ENCODE measurements at places on chromosomes 2 and 18.

- DNase-seq = no peak
Observed at GRCh38 chr2:235866373-235866772, 301.8 kb downstream of the GBX2 start.

DNA sequence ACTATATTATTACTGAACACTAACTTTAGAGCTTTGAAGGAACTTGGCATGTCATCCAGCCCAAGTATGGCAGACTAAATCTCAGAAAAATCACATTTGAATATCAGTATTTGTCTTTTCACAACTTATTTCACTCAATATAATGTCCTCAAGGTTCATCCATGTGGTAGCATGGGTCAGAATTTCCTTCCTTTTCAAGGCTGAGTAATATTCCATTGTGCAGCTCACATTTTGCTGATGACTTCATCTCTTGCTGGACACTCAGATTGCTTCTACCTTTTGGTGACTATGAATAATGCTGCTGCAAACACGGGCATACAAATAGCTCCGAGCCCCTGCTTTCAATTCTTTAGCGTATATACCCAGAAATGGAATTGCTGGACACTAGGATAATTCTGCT is 46.7 kb downstream of the RPL31 start:
- no peak for DNase-seq

DNA sequence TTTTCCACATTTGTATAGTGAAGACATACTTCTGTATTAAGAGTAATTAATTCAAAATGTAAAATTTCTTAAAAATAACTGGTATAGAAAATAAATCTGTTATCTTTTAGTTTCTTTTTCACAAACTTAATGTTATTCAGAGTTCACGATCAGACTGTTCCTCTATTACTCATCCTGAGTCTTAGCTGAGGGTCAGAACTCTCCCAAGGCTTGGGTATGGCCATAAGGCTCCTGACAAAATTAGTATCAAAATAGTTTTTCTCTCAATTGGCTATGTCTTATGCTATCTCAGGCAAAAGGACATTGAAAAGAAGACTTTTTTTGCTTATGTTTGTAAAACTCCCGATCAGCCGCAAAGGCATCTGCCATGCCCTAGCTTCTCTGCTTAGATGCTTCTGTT is 56.1 kb upstream of the NAB1 start:
- no peak for DNase-seq

DNA sequence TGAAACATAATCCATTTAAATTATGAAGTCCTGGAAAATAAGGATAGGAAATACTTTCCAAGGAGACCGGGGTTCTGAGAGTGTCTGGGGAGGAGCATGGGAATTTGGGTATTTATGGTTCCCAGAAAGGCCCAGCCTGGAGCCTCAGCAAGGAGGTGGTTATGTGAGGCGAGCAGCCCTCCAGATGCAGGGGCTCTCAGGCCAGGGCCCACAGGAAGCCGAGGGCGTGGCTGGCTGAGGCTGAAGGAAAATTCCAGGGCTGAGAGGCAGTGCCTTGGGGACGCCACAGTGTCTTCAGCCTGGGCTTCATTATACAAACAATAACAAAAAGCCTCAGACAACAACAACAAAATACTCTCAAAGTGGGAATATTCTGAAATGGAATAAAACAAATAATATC is 86.9 kb upstream of the SERPINE2 start:
- DNase-seq = no peak

DNA sequence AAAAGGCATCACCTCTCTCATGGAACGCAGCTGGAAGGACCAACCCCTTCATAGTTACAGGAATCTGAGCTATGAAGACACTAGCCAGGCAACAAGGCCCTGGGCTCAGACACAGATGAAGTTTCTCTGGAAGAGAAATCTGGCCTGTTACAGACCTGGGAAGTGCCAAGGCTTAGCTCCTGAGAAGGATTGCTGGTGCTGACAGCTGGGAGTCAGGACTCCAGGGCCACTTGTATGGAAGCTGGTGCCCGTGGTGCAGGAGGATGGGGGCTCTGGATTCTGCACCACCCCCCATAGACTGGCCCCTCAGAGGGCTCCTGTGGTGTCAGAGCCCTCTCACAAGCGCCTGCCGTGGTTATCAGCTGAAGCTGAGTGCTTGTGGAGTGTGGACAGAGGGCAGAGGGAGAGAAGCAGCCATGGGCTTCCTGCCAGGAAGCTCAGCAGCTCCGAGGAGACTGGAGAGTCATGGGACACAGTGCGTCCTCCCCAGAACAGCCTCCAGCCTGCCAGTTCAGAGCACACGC is 87.3 kb upstream of the LCLAT1 start:
- no peak for DNase-seq

GRCh38 chr18:11828786-11829432 is 22.3 kb upstream of the CHMP1B start:
- no peak for DNase-seq

DNA sequence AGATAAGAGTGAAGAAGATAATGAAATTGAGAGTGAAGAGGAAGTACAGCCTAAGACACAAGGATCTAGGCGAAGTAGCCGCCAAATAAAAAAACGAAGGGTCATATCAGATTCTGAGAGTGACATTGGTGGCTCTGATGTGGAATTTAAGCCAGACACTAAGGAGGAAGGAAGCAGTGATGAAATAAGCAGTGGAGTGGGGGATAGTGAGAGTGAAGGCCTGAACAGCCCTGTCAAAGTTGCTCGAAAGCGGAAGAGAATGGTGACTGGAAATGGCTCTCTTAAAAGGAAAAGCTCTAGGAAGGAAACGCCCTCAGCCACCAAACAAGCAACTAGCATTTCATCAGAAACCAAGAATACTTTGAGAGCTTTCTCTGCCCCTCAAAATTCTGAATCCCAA is 15.7 kb downstream of the MSH6 start:
- no peak for DNase-seq

DNA sequence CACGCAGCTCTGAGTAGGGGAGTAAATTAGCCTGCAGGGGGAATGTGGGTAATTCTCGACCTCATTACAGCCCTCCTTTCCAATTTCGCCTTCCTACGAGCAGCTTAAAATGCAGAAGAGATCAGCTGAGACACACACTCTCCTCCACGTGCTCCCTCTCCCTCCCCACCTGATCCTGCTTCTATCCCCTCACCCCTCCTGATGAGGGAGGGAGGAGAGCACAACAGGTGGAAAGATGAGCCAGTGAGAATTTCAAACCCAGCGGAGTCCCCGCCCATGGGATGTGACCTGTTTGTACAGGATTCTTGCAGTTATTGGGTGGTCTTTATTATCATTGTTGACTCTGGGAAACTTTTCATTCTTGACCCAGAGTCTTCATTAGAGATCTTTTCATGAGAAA is 35.5 kb downstream of the DDX18 start:
- no peak for DNase-seq

DNA sequence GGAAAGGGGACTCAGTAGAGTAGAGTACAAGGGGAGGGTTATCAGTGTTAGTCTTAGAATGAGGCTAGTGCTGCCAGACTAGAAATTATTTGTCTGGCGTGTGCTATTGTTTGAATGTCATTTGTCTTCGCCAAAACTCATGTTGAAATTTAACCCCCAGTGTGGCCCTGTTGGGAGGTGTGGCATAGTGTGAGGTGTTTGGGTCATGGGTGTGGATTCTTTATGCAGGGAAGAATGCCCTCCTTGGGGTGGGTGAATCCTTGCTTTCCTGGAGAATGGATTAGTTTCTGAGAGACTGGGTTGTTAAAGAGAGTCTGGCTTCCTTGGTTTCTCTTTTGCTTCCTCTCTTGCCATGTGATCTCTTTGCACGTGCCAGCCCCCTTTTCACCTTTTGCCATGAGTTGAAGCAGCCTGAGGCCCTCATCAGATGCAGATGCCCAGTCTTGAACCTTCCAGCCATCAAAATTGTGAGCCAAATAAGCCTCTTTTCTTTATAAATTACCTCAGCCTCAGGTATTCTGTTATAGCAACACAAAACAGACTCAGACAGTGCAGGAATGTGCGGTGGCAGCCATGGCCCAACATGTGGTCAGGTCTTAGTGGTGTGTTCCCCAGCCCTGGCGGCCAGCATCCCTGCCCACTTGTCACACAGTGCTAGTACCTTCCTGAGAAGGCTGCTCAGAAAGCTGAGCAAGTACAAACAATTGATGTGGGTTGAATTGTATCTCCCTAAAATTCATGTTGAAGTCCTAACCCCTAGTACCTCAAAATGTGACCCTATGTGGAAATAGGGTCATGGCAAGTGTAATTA is 48.4 kb upstream of the NAB1 start:
- DNase-seq = no peak

- DNase-seq = peak; percentile 43
Observed at GRCh38 chr2:180707884-180708205, 272.6 kb upstream of the UBE2E3 start.

GRCh38 chr2:96951125-96951654 is 35.2 kb downstream of the FAM178B start:
- DNase-seq = peak; percentile 73

- no peak for DNase-seq
Observed at GRCh38 chr18:25275412-25276001, 76.5 kb downstream of the ZNF521 start.

DNA sequence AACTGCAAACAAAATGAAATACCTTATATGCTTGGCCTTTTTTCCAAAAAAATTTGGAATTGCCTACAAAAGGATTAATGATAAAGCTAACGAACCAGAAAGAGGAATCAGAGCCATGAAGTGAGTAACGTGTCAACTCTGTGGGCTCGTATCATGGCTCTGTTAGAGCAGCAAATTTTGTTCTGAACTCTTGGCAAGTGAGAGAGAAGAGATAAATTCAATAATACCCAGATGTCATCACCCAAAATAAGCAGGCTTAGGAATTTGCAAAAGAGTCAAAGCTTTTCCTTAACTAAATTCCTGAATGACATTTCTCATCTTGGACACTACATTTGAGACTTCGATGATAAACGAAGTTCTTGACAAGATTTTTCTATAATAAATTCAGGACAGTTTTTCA is 4.4 kb downstream of the TXNDC2 start:
- DNase-seq = no peak

- no peak for DNase-seq
Observed at GRCh38 chr2:23028106-23028505, 356.9 kb upstream of the KLHL29 start.

DNA sequence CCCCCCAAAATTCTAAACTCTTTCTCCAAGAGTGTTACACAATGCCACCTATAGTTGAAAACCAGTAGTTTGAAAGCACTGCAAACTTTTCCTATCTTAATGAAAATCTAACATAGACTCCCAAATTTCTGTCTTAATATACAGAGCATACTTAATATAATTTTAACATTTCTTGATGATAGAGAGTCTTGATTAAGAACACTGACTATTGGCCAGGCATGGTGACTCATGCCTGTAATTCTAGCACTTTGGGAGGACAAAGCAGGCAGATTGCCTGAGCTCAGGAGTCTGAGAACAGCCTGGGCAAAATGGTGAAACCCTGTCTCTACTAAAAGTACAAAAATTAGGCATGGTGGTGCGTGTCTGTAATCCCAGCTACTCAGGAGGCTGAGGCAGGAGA is 34.2 kb downstream of the ASXL2 start:
- no peak for DNase-seq
